GF-D8 (cell line): ENCODE measurements at places on chromosomes 3 and 15.

DNA sequence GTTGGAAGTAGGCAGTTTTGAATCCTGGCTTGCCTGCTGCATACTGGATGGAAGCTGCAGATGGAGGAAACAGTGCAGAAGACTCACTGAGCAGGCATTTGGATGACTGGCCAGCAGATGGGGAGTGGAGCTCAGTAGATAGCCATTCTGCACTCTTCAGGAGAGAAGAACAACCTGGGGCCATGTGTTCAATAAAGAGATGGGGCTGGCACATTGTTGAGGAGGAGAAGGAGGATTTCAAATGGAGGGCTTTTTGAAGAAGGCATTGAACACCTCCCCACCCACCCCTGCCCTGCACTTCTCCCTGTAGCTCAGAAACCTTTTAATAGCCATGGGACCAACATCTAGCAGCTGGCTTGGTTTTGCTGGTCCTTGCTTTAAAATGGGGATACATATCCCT is 109.8 kb downstream of the CACNA1D start:
- DNase-seq, result no peak

DNA sequence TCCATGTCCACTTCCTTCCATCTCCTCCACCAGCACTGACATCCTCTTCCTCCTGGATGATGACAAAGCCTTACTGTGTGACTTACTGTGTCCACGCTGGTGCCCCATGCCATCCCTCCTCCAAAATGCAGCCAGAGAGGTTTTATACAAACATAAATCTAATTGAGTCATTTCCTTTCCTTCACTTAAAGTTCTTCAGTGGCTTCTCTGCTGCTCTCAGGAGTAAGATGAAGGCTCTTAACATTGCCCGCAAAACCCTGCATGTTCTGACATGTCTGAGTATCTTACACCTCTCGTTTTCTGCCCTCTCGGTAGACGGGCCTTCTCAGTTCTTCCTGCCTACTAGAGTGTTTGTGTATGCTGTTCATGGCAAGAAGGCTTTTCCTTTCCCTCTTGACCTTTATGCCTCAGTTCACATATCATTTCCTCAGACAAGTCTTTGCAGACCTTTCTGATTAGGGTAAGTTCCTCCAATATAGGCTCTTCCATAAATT is 175.5 kb downstream of the CFAP20DC start:
- DNase-seq, result no peak

DNA sequence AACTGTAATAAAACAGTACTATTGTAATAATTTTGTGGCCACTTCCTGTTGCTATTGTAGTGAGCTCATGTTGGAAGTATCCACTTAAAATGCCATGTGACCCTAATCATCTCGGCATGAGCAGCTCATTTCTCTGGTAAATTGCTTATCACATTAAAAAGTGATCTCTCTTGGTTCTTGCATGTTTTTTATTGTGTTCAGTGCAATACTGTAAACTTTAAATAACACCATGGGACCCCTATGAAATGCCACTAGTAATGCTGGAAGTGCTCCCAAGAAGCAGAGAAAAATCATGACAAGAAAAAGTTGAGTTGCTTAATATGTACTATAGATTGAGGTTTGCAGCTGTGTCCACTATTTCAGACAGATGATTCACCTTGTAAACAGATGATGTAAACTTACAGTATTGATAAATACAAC is 45.6 kb downstream of the NMD3 start:
- no peak for DNase-seq

GRCh38 chr15:33788906-33789540 is 179.3 kb upstream of the CHRM5 start:
- DNase-seq, result no peak

- no peak for DNase-seq
These were observed 22.6 kb upstream of the ANO10 start for GRCh38 chr3:43644443-43644842.

- no peak for DNase-seq
These were observed 238.7 kb upstream of the TMCO5A start for GRCh38 chr15:37695719-37696118.

GRCh38 chr3:64715211-64715982 is 27.6 kb upstream of the ADAMTS9 start:
- DNase-seq, result no peak
